SK-N-DZ (cell line): ENCODE measurements at places on chromosomes 11 and 22.
A peak's percentile ranks its signal among the peaks of the same experiment; 100 is the strongest.

DNA sequence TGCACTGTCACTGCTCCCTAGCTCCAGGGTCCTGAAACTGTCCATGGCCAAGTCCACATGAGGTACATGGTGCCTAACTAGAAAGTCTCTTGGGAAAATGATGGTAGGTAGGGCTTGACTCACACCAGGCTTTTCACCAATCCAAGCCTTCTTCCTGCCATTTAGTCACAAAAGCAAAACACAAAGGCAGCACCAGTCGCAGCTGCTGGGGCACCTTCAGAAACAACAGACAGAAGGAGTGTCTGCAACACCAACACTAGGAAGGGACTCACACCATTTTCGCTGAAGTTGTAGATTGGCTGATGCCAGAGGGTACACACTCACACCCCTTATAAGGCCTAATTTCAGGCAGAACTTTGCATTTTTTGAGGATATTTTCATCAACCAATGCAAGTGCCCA is 55.7 kb downstream of the SYTL2 start:
- no peak for DNase-seq

DNA sequence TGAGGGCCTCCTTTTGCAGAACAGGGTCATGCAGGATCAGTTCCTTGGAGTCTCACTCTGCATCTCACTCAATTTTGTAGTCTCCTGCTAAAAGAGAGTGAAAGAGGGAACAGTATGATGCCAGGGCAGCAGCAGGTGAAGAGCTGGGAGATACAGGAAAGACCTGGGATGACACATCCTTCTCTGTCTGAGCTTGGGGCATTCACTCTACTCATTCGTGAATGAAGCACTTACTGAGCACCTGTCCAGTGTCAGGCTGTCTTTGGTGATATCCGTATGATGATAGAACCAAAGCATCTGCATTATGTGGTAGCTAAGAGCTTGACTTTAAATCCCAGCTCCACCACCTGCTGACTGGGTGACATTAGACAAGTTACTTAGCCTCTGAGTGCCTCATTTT is 14.4 kb downstream of the SREBF2 start:
- DNase-seq = no peak

GRCh38 chr11:76380159-76380976 is 564 bp downstream of the THAP12 start:
- DNase-seq = peak; percentile 32

DNA sequence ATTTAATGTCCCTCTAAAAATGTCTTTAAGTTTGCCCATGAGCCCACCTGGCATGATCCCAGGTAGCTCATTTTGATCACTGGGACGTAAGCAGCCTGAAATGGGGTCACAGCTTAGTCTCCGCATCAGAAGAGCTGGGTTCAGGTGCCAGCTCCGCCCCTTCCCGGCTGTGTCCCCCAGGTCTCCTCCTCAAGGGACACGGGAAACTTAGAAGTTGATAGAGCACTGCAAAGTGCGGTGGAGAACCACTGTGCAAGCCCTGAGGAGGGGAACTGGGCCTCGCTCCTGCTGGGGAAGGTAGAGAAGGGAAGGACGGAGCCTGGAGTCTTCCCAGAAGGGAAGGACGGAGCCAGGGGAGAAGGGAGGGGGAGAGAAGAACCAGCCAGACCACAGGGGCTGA is 7.7 kb downstream of the TOM1 start:
- no peak for DNase-seq

GRCh38 chr11:99154277-99154676 is 133.5 kb downstream of the CNTN5 start:
- DNase-seq = no peak

DNA sequence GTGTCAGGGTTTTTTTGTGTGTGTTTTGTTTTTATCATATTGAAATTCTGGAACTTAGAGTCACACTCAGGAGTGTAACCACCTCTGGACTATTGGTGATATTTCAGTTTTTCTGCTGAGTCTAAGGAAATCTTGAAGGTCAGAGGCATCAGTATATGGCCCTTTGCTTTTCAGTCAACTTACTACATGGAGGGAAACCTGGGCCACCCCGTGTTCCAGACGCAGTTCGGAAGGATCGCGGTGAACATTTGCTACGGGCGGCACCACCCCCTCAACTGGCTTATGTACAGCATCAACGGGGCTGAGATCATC is 19.9 kb downstream of the UPB1 start:
- no peak for DNase-seq

DNA sequence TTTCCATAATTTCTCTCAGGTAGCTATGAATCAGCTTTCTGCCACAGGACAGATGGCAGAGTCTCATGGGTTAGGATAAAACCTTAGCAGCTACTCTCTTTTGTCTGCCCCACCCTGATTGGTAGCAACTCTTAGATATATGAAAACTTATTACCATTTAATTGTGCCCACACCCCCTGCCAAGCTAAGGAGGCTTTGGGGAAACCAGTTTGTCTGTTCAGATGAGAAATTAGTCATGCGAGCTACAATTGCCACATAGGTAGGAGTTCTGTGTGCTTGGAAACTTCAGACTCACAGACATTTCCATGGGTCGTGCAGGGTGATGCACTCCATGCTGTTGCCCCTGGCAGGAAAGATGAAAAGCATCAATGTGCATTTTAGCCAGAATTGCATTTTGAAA is 39.9 kb downstream of the CD44 start:
- DNase-seq = no peak

- no peak for DNase-seq
Observed at GRCh38 chr22:22944268-22944985, 56.8 kb downstream of the IGLL5 start.

GRCh38 chr11:44418456-44418830 is 108.5 kb upstream of the ALX4 start:
- DNase-seq = no peak

- peak; percentile 42 for DNase-seq
Observed at GRCh38 chr11:1017269-1018005, 19.1 kb downstream of the MUC6 start.

DNA sequence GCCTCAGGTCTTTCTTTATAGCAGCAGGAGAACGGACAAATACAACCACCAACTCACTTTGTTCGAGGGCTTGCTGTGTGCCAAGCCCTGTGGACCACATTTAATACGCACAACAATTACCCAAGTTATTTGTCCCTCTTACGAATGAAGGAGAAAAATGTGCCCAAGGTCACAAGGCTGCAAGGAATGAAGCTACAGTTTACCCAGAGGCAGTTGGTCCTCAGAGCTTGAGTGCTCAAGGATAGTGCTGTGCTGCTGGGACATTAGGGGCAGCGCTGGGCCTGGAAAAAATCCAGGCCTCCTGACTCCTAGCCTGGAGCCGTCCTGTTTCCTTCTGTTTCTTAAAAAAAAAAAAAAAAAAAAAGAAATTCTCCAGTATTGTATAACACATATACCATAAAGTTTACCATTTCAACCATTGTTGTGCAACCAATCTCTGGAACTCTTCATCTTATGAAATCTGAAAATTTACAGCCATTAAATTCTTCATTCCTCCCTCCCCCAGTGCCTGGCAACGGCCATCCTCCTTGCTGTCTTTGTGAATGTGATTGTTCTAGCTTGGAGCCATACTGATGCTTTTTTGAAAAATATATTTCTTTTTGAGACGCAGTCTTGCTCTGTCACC is 1.0 kb upstream of the C11orf86 start:
- no peak for DNase-seq

GRCh38 chr11:45610627-45611026 is 54.8 kb downstream of the CHST1 start:
- DNase-seq = no peak

GRCh38 chr11:2778630-2779498 is 79.1 kb upstream of the KCNQ1OT1 start:
- peak; percentile 32 for DNase-seq

DNA sequence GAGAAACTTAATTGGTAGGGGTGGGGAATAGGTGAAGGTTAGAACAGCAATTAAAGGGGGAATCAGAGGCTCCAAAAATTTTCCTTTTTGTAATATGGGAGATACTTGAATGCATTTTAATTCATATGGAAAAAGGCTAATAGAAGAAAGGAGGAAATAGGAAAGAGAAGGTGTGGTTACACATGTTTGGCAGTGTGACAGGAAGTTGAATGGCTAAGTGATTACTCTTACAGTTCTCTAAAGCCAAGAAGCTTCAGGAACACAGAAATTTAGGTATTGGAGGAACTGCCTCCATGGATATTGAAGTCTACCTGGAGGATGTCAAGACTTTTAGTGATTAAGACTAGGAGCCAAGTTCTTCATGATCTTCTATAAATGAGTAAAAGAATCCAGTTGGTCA is 6.3 kb downstream of the NXPE2 start:
- no peak for DNase-seq

DNA sequence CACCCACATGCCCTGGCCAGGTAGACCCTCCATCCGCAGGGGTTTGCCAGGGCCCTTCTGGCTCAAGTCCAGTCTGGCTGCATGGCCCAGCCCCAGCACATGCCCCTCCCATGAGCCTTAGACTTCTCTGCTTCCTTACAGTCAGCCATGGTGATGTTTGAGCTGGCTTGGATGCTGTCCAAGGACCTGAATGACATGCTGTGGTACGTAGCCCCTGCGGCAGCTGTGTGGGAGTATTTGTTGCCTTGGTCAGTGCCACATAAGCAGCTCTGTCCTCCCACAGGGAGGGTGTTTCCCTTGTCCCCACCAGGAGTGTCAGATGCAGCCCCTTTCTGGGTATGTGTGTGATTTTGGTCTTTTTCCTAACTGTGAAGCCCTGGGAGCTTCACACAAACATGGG is 17.5 kb downstream of the CDC45 start:
- DNase-seq = no peak

DNA sequence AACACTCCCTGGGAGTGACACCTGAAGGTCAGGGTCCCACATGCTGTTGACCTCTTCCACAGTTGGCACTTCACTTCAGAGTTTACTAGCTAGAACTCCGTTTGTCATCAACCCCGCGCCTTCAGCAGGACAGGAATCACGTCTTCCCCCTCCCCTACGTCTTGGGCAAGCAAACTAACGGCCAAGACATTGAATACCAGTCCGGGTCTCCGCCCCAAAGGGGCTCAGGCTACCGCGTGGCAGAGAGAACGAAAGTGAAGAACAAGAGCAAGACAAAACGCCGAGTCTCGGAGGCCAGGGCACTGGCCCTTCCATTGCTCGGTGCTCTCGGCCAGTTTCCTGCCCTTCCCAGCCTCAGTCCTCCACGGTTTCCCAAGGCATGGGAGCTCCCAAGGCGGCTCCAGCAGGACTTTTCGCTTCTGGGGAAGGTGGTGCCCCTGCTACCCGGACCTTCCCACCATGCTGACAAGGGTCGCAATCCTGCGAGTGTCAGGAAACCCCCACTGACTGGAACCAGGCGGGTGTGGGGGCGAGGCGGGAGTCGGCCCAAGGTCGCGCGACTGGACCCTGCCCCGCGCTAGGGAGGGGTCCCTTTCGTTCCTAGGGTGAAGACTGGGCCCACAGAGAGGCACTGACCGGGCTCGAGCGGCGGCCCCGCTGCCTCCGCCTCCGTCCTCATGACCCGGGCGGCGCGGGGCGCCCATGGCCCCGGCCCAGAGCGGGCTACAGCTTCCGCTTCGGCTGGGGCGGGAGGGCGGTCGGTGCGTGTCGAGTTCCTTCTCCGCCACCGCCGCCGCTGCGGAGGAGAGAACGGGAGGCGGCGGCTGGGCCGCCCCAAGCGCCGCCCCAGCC is at the start of gene GUCD1:
TSS of gene GUCD1 (minus strand) at position 826 of the 852 bp plus-strand sequence. CDS start at position 679, 147 bp downstream.
- DNase-seq = peak; percentile 24

- no peak for DNase-seq
Observed at GRCh38 chr22:20458530-20459151, 21.0 kb upstream of the SCARF2 start.

- DNase-seq = no peak
Observed at GRCh38 chr11:127182586-127183203, 182.1 kb upstream of the KIRREL3 start.

- no peak for DNase-seq
Observed at GRCh38 chr11:28049338-28050216, 58.4 kb downstream of the KIF18A start.

DNA sequence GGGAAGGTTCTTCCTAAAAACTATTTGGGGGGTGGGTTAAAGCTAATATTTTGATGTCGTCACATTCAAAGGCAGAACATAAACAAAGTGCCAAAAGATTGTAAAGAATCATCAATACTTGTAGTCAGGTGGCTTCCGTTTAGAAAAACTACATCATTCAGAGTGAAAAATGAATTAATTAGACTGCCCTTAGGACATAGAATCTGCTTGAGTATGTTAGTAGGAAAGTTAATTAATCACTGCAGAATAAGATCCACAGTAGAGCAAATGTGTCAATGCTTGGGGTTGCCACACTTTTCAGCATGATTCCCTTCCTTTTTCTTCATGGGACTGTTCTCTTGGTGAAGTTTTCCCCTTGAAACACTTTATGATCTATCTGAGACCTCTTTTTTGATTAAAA is 166.8 kb upstream of the MTNR1B start:
- DNase-seq = no peak

DNA sequence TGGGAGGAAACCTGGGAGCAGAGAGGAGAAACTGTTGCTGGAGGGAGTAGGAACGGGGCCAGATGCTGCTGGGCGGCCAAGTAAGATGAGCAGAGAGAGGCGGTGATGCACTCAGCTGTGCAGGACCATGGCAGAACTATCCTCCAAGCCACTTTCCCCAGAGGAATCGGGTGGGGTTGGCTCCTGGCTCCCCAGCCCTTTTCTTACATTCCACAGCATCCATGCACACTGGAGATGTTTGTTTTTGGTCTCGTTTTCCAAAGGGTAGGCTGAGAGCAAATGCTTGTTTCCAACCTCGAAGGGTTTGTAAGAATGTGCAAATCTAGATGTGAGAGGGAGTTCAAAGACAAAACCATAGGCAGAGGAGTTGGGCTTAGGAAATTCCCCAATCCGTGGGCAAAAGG is 73.2 kb downstream of the DBX1 start:
- no peak for DNase-seq

DNA sequence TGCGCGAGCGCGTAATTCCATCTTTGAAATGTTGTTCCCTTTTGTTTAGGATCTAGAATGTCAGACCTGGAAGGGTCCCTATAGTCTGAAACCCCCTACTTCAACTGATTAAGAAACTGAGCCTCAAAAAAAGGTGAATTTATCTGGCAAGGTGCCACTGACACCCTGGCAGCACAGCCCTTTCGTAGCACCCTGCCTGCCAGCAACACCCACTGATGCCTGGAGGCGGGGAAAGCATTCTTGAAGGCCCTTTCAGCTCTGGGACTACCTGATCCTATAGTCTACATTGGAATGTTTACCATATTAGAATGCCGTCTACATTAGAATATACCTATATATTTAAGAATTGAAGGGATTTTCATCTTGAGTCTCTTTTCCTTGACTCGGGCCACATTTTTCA is 542.3 kb downstream of the BUD13 start:
- DNase-seq = no peak

GRCh38 chr11:113240389-113240788 is 74.0 kb upstream of the TTC12 start:
- DNase-seq = no peak
